ENCODE measurements at places on chromosomes 7 and 10. TPM values are rescaled to one million over a fixed set of nuclear protein-coding genes. Genes with fewer than 3 reads are reported as not detected.

The CPED1 gene
- total RNA-seq, result not detected

The LRIT1 gene
- not detected for total RNA-seq

The TSPAN33 gene
- 5.5 TPM for total RNA-seq

The MNX1 gene
- total RNA-seq, result not detected

The PNLIPRP2 gene
- total RNA-seq, result not detected

The CABCOCO1 gene
- not detected for total RNA-seq

The GPER1 gene
- total RNA-seq, result 0.46 TPM

The PRPS1L1 gene
- not detected for total RNA-seq
